Left colon (tissue), 2 donors: ENCODE measurements at places on chromosomes 3 and 15.

GRCh38 chr3:31971607-31972006, 9.5 kb downstream of the OSBPL10 start:
- no peak for DNase-seq

- DNase-seq, result no peak
Observed at GRCh38 chr3:137343283-137343682, 385.5 kb downstream of the IL20RB start.

DNA sequence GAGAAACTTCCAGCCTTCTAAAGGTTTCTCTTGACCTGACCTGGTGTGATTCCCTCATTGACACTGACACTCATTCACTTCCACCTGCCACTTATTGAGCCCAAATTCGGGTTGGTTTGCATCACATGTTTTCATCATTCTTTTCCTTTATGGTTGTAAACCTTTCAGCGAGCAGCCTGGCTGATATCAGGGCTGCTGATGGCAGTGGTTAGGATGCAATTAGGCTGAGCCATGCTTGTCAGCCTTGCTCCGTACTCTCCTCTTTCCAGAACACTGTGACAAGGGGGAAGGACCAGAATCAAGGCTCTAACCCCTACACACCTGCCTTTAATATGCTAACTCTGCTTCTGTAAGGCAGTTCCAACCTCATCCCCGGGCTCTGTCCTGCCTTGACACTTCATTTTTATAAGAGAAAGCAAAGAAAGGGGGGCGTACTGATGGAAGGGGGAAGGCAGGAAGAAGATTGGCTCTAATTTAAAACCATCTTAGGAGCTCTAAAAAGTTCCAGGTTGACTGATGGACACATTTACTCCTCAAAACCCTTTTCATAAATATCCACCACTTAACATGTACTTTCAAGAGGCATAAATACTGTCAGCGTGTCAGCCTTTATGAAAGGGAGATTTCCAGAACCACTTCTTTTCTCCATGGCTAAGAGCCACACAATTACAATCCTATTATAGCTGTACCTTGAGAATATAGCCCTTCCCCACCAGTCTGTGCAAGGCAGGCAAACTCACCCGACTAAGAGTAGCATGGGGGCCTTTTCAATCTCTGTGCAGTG, 5.7 kb downstream of the NMNAT3 start:
- DNase-seq, result no peak

- no peak for DNase-seq
Observed at GRCh38 chr3:180678231-180678630, 1.1 kb downstream of the CCDC39 start.

- DNase-seq, result no peak
Observed at GRCh38 chr3:56288258-56288657, 180.0 kb downstream of the ERC2 start.

GRCh38 chr3:128730471-128730870, 4.5 kb downstream of the RAB7A start:
- DNase-seq, result no peak

DNA sequence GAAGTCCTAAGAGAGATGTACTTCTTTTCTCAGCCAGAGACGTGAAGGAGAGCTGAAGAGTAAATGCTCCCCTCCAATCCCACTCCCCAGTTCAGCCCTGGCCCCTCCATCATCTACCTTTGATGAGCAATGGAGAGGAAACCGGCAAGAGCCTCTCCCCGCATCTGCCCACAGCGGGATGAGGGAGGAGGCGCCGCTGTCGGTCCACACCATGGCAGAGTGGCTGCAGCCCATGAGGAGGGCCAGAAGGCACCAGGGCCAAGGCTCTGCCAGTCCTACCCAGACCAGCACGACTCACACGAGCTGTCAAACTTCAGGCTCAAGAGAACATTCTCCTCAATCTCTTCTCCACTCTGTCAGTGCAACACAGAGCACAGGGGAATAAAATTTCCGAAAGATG, 129.8 kb downstream of the OSBPL10 start:
- no peak for DNase-seq

DNA sequence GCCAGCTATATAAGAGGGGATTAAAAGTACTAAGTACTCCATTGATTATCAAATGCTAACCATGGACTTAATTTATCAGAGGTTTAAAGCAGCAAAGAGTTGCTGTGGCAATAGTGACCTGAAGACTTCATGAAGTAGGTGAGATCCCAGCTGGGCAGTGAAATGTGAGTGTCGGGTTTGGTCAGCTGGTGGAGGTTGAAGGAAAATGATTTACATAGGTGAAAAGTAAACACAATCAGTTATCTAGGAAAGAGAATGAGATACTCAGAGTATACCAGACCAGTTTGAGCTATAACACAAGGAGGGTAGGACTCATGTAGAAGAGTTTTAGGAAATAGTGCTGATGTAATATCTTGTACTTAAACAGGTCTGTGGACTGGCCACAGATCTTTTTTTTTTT, 16.5 kb upstream of the FBXO22 start:
- DNase-seq, result no peak

DNA sequence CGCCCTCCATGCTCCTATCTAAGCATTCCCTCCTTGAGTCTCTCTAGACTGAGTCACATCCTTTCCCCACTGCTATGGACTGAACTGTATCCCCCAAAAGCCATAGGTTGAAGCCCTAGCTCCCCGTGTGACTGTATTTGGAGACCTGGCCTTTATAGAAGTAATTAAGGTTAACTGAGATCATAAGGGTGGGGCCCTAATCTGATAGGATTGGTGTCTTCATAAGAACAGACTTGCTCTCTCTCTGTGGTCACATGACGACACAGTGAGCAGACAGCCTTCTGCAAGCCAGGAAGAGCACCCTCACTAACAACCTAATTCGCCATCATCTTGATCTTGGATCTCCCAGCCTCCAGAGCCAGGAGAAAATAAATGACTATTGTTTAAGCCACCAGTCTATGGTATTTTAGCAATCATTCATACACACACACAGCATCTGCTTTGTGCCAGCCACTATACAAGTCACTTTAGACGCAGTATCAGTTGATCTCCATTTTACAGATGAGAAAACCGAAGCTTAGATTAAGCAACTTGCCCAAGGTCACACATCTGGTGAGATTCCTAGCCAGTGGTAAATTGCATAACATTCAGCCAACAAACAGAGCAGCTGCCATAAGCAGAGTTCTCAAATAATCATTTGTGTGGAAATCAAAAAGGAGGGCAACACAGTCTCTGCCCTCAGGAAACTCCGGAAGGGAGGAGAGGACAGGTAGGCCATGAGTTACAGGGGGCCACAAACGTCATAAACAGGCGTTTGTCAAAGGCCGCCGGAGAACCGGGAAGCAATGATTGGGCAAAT, 66.3 kb upstream of the HES1 start:
- no peak for DNase-seq

DNA sequence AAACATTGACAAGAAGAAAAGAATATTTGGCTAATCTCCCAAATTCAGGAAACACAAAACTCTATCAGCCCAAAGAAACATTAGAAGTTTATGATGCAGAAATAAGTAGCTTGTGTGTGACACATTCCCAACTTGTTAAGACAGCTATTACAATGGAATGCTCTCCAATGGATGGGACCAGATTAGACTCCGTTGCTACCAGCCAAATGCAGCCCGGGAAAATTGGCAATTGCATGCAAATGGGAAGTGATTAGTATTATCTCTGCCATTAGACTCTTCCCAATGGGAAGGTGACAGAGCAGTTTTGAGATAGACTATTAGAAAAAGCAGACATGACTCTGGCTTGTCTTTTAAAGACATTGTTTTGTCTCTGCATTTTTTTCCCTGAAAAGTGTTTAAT, 37.4 kb upstream of the KCNMB2 start:
- DNase-seq, result no peak

DNA sequence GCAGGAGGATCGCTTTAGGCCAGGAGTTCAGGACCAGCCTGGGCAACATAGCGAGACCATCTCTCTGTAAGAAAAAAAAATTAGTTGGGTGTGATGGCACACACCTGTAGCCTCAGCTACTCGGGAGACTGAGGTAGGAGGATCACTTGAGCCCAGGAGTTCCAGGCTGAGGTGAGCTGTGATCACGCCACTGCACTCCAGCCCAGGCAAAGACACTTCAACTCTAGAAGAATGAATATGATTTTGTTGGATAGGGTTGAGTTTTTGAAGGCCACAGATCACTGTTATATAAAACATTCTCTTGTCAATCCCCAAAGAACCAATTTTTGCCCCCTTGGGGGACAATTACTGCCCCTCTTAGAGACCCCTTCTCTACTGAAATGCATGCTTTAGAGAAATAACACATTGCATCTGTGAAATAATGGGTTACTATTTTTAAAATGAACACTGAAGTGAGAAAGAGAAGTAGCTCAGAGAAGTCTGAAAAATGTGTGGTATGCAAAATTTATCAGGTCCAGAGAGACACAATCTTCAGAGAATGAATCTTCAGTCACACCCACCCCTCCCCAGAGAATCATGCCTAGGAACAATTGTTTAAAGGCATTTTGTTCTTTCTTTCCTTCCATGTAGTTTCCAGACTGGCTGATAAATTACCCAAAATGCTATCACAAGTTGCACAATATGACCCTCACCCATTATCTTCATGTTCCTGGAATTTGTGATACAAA, 42.7 kb downstream of the METTL6 start:
- DNase-seq, result no peak

DNA sequence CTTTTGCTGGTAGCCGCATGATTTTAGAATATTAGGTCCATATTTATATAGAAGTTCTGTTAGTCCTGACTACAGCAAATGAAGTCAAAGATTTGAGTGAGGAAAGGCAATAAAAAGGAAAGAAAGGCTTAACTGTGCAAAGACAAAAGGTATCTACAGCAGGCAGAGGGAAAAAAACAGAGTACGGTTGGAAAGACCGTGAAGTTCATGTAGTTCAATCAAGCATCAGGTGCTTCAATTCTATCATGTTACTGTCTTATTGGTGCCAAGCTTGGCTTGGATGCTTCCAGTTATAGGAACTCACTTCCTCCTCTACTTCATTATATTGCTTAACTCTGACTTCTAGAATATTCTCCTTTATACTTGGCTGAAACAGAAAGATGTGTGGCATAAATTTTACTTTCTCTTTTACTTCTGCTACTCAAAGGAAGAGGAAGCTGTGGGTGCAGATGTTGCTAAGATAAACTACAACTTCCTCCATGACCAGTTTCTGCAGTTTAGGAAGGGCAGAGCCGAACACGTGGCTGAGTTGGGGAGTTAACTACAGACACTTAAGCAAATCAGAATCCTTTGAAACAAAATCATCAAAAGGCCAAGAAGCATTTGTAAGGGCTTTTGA, 72.6 kb upstream of the ZBED2 start:
- DNase-seq, result peak; percentile 33

DNA sequence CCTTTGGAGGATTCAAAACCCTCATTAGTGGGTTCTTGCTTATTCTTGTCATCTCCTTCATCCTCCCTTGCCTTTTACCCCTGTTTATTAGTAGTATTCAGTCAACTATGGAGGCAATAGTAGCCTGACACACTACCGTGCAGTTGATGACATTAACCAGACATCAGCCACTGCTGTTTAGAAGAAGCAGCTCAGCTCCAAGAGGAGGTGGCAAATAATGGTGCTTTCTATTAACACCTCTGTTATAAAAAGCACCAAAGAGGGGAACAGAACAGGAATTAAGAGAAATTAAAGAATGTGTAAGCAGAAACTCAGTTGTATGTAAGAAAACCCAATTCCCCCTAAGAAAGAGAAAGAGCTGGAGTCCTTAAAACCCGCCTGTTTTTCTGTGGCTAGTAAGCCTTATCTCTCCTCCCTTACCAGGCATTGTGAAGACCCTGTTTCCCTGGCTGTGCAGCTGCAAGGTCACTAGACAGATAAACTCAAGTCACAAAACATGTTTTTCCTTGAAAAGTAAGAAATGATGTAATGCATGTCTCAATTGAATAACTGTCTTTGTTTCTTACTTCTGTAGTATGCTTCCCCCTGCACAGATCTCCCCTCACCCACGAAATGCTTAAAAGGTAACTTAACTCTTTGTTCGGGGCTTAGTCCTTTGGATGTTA, 21.2 kb downstream of the CCR4 start:
- no peak for DNase-seq

DNA sequence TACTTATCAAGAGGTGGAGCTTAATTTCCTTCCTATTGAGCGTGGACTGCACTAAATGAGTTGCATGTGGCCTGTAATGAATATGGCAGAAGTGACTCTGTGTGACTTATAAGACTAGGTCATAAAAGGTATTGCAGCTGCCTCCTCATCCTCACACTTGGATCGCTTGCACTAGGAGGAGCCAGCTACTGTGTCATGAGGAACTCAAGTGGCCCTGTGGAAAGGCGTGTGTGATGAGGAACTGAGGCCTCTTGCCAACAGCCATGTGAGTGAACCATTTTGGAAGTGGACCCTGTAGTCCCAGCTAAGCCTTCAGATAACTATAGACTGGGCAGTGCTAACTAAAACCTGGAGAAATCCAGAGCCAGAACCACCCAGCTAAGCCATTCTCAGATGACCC, 7.1 kb upstream of the SLC30A4 start:
- DNase-seq, result no peak

GRCh38 chr3:197212290-197212689, 86.1 kb downstream of the DLG1 start:
- DNase-seq, result no peak

DNA sequence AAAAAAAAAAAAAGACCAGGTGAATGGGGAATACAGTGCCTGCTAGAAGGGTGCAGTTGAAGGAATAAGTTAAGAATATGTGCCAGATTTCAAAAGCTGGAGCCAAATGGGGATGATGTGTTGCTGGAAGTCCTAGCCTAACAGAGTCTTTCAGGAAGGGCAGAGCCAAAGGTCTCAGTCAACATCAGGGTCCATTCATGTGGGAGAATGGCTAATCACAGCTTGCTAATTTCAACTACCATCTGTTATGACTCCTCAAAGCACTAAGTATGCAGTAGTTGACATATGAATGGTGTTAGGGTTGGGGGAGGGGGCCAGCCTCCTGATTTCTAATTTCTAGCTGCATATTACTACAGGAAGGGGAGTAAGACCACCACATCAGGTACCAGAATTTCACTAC, 4.4 kb downstream of the ZBTB38 start:
- no peak for DNase-seq

- no peak for DNase-seq
Observed at GRCh38 chr15:84904419-84904818, 20.0 kb downstream of the SLC28A1 start.

DNA sequence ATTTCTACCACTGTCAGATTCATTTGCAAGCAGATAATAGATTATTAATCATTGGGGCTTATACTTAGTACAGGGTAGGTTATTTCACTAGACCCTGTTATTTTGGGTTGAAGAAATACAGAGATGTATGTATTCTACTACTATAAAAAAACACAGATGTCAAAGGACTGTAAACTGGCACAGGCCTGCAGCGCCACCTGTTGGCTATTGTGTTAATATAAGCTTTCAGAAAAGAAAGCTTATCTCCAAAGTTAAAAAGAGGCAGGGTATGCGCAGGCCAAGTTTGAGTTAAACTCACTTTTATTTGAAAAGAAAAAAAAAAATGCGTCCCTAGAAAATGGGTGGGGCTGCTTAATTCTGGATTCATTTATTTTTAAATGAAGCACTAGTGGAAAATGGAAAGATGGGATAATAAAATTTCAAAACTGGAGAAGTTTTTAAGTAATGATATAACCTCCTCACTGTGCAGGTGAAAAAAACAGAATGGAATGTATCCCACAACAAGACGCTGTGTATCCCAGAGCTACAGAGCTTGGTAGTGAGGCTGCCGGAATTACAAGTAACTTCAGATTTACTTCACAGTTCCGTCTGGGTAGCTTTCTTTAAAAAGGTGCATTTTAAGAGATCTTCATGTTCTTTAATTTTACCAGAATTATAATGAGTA, 407.2 kb upstream of the TGFBR2 start:
- DNase-seq, result peak; percentile 39

GRCh38 chr3:112366522-112366921, 33.6 kb downstream of the CD200 start:
- DNase-seq, result no peak
